ENCODE measurements at places on chromosomes 2 and 18. TPM values are rescaled to one million over a fixed set of nuclear protein-coding genes. Genes with fewer than 3 reads are reported as not detected.

Gene INHA
- 0.19 TPM for total RNA-seq

Gene MROH2A
- total RNA-seq, result not detected

Gene CAPN13
- total RNA-seq, result not detected

Gene UGT1A5
- total RNA-seq, result not detected

Gene SLC4A3
- 0.27 TPM for total RNA-seq

Gene C2orf80
- not detected for total RNA-seq

Gene ONECUT2
- total RNA-seq, result under 0.01 TPM

Gene CRACDL
- total RNA-seq, result 8.7 TPM

Gene C2orf78
- total RNA-seq, result not detected

Measured in endothelial cell of coronary artery (primary cell).